ENCODE measurements at places on chromosomes 4 and X. TPM values are rescaled to one million over a fixed set of nuclear protein-coding genes. Genes with fewer than 3 reads are reported as not detected.

IGSF1 gene
- total RNA-seq = 21.6 TPM

PRDM5 gene
- 49.9 TPM for total RNA-seq

SLC7A11 gene
- total RNA-seq = 6.2 TPM

AFM gene
- total RNA-seq = not detected

GRCh38 chr4:117328333-117328732, 243.0 kb upstream of the TRAM1L1 start:
- H3K4me1 ChIP-seq = no peaks in the 10 kb centered on the region
- no peaks in the 10 kb centered on the region for H3K27me3 ChIP-seq
- H3K36me3 ChIP-seq = no peaks in the 10 kb centered on the region
- no peak overlapping the region for H3K27ac ChIP-seq
- DNase-seq = no peak

DNA sequence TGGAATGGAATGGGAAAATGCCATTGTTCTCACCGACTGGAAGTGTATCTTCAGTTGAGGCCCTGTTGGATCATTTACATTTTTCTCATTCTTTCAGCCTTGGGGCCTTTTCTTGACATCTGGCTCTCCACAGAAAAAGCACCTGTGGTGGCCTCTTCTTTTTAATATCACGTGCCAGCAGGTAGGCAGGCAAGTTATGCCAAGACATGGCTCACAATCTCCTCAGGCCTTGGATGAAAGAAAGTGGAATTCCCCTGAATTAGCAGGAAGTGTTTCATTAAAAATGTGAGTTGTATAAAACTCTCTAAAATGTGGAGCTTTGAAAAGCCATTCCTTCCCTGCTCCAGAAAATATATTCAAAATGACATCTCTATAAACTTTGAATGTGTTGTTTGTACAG, 122.1 kb downstream of the FRAS1 start:
- H3K36me3 ChIP-seq = no peaks in the 10 kb centered on the region
- H3K27me3 ChIP-seq = no peaks in the 10 kb centered on the region
- no peak overlapping the region for H3K27ac ChIP-seq
- DNase-seq = no peak

DNA sequence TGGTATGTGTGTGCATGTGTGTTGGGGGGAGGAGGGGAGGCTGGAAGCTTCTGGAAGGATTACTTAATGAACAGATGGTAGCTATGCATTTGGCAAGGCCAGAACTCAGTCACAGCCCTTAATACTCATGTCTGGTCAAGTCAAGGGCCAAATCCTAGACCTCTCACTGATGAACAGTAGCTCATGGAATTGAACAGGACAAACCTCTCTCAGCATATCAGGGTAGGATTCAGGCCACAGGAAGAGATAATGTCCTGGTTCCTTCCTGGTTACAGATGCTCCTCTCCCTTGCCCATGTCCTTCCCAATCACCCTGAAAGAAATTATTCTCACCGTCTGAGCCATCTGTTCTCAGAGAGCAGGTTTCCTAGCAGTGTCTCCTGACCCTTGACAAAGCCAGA, 165.7 kb downstream of the SOWAHB start:
- no peaks in the 10 kb centered on the region for H3K27me3 ChIP-seq
- peaks cover 4% of the 10 kb centered on the region for H3K4me1 ChIP-seq
- H3K27ac ChIP-seq = no peak overlapping the region
- H3K4me3 ChIP-seq = no peak overlapping the region
- H3K36me3 ChIP-seq = no peaks in the 10 kb centered on the region
- no peak for DNase-seq

GRCh38 chr4:186536285-186536684, 19.1 kb downstream of the MTNR1A start:
- H3K4me1 ChIP-seq = no peaks in the 10 kb centered on the region
- no peak for DNase-seq
- H3K36me3 ChIP-seq = no peaks in the 10 kb centered on the region
- no peaks in the 10 kb centered on the region for H3K27me3 ChIP-seq
- H3K4me3 ChIP-seq = no peak overlapping the region

GRCh38 chr4:61293707-61294400, 93.7 kb downstream of the ADGRL3 start:
- H3K36me3 ChIP-seq = no peaks in the 10 kb centered on the region
- no peaks in the 10 kb centered on the region for H3K27me3 ChIP-seq
- no peak for DNase-seq
- H3K27ac ChIP-seq = no peak overlapping the region
- no peaks in the 10 kb centered on the region for H3K4me1 ChIP-seq
- no peak overlapping the region for H3K4me3 ChIP-seq

All from thyroid gland (tissue), 4 donors.